ENCODE measurements at places on chromosomes 16 and 17.

- DNase-seq: no peak
Observed at GRCh38 chr17:80529104-80529903, 15.3 kb upstream of the RPTOR start.

- no peak for DNase-seq
Observed at GRCh38 chr17:29757788-29758187, 135.1 kb upstream of the CORO6 start.

- DNase-seq: no peak
Observed at GRCh38 chr17:74754832-74755231, 6.4 kb downstream of the NHERF1 start.

DNA sequence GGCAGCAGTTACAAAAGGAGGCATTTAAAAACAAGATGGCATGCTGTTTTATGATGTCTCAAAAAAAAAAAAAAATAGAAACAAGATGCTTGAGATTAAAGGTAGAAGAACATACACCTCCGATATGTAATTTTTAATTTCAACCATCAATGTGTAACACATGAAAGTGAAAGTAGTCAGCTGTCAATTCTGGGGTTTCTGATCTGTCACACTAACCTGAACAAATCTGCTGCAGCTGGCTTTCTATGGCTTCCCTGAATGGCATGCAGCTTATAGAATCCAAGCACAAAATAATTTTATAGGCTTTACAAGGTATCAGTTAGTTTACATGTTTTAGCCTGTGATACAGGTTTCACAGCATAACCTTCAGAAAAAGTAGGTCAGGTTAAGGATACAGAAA is 13.5 kb downstream of the GLYR1 start:
- DNase-seq: no peak

DNA sequence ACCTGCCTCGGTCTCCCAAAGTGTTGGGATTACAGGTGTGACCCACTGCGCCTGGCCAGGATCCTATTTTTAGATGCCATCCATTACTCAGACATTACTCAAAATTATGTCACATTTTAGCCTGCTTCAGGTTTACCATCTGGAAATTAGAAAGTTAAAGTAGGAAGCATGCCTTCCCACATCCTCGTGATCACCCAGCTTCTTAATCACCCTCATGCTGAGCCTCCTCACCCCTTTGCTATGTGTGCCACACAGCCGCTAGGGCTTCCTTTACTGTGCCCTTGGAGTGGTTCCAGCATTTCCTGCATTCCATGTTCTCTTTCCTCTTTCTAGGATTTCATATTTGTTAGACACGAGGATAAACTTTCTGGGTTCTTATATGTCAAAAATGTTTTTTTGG is 9.3 kb downstream of the ADORA2B start:
- DNase-seq: peak; percentile 24

- no peak for DNase-seq
Observed at GRCh38 chr16:22375117-22375962, 921 bp upstream of the CDR2 start.

DNA sequence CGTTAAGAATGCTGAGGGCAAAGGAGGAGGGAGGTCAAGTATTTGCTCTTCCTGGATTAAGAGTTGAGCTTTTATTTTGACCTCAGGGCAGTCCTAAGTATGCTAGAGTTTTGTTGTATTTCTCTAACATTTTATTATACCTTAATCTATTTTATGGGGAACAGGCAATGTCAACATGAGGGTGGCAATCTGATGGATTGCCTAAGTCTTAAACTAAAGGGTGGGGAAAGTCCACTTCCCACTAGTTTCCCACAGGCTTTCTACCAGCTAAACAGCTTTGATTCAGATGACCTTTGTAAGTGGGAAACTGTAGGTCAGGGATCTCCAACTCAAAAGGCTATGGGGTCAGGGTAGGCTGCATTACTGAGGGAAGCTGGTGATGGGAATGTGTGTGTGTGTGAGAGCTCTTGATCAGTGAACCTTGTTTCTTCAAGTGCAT is 24.9 kb downstream of the HSD17B2 start:
- DNase-seq: no peak

- no peak for DNase-seq
Observed at GRCh38 chr17:18069101-18069500, 18.6 kb upstream of the DRG2 start.

- no peak for DNase-seq
Observed at GRCh38 chr17:43664096-43664495, 2.4 kb upstream of the MEOX1 start.

DNA sequence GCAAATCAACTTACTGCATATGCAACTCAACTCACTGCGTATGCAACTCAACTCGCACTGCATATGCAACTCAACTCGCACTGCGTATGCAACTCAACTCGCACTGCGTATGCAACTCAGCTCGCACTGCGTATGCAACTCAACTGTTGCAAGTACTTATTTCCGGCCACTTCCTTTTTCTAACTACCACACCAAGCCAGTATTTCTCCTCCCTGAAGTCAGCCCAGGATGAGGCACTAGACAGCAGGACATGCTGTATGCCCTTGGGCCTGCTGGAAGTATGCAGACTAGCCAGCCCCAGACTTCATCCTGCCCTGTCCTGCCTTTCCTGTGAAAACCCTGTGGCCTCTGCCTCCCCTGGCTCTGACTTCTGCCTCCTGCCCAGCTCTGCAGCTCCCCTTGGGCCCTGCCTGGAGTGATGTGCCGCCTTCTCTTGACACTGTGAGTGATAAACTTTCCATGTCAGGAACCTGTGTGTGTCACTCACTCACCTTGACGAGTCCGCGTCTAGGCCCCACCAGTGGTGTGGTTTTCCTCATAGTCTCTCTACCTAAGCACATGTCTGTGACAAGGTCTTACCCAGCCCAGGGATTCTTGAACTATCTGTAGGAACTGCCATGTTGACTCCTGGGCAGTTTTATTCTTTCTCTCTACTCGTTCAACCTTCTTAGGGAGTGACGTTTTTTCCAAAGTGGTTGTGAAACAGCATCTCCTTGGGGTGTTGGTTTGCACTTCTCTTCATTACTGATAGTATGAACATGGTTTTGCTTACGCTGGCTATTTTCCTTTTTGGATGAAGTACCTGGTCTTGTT is 16.4 kb downstream of the ZNF778 start:
- no peak for DNase-seq

DNA sequence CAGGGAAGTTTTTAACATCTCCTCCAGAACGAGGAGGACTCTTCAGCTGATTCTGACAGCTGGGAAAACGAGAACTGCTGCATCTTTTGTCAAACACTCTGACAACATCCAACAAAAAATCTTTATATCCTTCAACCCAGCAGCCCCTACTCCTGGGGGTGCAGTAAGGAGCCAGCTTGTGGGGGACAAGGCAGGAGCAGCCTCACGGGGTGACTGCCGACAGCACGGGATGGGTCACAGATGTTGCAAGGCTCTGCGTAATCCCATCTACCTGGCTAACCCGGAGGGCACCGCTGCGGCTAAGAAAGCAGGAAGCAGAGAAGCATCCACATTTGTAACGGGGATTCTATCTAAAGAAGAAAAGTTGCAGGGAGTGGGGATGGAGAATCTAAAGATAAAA is 28.6 kb downstream of the WDR45B start:
- no peak for DNase-seq

- no peak for DNase-seq
Observed at GRCh38 chr16:495127-495748, 32.3 kb upstream of the CAPN15 start.

- no peak for DNase-seq
Observed at GRCh38 chr17:77666881-77667395, 291.6 kb upstream of the TNRC6C start.

DNA sequence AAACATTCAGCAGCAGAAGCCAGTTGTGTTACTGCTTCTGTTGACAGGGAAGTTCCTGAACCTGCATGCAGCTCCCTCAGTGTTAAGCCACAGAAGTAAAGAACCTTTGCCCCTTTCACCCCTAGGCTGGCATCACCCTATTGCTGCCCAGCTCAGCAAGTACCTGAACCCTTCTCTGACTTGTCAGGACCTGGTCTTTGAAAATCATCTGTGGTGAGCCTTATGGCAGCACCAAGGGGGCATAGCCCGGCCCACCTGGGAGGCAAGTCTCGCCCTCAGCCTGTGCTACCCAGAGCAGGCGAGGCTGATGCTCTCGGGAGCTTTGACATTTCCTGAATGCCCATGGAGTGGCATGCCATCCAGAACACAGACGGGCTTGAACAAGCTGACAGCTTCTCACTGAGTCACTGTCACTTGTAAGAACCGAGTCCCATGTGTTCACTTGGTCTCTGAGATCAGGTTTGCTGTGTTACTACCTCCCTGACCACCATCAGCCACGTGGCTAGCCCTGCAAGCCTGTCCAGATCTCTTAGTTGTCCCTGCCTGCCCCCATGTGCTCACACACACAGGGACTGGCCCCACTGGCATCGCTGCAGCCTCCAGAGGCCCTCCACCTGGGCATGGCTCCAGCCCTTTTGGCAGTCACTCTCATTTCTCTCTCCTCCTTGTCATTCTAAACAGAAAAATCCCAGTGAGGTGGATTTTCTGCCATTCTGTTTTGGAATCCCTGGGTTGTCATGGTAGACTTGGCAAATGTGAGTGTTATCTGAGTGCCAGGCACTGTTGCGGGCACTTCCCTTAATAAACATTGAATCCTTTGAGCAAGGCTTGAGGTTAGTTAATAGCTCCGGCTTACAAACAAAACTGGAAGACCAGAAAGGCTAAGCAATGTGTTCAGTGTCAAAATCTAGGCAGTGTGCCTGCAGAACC is 2.9 kb upstream of the CARMIL2 start:
- DNase-seq: no peak

- DNase-seq: no peak
Observed at GRCh38 chr16:90046971-90047713, 27.9 kb upstream of the DBNDD1 start.

- no peak for DNase-seq
Observed at GRCh38 chr16:53958341-53958880, 254.5 kb downstream of the FTO start.

DNA sequence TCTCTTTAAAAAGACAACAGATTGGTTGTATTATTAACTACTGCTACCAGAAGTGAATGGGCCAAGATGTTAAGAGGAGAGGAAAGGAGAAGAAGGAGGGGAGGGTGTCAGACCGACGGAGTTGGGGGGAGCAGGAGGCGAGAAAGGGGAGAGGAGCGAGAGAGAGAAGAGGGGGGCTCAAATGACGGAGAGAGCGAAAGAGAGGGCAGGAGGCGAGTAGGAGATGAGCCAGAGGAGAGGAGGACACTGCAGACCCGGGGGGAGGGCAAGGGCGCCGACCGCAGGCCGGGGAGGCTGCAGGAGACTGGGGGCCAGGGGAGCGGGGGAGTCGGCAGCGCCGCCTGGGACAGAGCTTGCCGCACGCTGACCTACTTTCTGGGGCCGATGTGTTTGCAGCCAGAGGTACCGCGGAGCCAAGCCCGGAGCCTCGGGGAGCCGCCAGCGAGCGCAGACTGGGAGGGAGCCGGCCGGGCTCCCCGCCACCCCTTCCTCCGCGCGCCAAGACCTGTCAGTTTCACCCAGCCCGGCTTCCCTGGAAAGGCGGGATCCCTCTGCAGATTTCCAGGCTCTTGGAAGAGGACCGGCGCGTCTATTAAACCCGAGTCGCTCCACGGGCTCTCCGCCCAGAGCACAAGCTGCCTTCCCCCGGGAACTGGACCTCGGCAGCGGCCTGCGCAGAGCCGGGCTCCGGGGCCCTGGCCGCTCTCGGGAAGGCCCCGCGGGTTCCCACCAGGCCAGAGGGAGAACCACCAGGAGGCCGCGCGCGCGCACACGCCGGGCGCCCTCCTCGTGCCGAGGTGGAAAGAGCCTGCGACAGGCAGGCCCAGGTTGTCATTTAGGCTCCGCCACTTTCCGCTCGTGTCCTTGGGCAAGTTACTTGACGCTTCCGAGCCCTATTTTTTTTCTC is 74.6 kb downstream of the CMC2 start:
- DNase-seq: no peak

DNA sequence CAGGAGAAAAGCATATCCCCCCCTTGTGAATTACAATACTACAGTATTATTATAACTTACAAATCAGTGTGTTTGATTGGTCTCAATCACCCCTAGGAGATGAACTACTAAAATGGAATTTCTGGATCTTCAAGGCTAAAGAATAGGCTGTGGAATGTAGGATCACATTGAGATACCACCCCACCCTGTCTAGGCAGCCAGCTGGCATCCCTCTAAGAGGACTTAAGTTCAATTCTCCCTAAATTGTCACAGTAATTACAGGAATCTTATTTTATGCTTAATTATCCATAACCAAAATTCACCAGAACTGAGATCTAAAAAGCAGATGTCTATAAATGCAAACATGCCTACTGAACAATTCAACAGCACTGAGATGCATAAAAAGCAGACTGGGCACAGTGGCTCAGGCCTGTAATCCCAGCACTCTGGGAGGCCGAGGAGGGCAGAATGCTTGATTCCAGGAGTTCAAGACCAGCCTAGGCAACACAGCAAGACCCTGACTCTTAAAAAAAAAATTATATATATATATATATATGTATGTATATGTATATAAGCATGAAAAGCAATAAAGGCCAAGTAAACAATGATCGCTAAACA is 12.0 kb downstream of the AP1G1 start:
- no peak for DNase-seq

DNA sequence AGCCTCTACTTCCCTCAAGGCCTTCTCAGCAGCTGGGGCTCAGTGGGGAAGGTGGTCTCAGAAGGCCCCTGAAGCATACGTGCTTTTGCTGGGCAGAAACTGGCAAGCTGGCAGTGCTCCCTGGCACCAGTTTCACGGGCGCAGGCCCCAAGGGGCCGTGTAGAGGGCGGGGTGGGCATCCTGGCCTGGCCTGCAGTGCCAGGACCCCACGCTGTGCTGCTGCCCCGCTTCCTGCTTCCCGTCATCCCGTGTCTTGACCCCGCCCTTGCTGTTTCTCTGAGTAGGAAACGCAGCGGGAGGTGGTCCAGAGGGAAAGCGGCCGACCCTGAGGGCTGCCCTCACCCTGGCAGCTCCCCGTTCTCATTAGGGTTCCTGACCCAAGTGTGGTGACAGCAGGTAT is 6.8 kb downstream of the CDK5R1 start:
- DNase-seq: no peak

GRCh38 chr16:50260206-50261159 is 5.9 kb upstream of the ADCY7 start:
- no peak for DNase-seq

DNA sequence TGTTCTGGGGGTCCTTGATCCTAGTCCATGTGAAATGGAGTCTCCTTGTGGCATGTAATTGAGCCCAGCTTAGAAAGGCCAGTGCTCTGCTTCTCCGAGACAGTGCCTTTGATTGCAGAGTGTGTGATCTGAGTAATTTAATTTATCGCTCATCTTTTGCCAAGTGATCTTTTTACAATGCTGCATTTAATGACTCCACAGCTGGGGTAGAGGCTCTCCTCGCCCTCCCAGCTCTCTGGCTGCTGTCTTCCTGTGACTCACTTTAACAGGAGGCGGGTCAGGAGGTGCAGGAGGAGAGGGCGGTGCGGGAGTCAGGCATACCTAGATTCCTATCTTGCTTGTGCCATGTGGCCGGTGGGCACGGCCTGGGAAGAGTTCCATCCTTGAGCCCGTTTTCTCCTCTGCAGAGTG is 113.4 kb upstream of the FOXF1 start:
- DNase-seq: peak; percentile 60
